Chondrocyte (in vitro differentiated cells): ENCODE measurements at places on chromosomes 11 and 22.

DNA sequence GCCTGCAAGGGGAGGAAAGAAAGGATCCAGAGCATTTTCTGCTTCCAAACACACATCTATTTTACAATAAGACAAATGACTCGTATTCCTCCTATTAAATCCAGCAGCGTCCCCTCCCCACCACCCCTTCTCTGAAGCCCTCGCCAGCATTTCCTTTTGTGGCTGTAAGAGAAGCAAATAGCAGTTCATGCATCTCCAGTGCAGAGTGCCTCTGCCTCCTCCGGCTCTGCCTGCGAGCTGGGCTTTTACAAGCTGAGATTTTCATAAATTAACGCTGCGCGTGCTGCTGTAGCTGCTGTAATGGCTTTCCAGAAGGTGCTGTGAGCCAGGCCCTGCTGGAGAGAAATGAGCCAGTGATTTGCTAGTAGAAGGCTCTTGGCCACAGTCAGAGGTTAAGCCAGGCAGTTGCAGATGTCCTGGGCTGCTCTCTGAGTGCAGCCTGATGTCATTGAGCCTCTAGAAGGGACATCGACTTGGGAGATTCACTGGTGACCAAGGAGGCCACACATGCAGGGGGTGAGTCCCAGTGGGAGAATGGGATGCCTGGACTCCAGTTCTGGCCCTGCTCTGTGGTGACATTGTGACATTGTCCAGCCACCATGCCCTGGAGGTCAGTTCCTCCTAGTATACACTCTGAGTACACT lies 134.5 kb upstream of the NAV2 start:
- no peak for DNase-seq

DNA sequence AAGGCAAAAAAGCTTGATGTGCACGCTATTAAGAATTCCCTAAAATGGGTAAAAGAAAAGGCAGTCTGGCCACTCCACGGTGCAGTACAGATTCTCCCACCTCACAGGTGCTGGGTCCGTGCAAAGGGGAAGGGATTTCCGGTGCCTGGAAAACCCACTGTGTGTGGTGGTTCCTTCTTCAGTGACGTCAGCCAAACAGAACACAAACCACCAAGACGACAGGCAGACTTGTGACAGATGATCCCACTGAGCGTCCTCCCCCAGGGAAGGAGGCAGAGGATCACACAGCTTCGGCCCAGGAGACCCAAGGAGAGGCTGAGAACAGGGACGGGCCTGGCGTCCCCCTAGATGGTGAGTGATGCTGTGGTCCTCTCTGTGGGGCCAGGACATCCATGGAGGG lies 18.6 kb downstream of the PHF21B start:
- DNase-seq: no peak

GRCh38 chr22:36860821-36861659 lies at the start of gene NCF4:
Gene NCF4, plus strand, starts transcription at chr22:36861006. Its CDS starts 166 bp downstream, at chr22:36861172.
- no peak for DNase-seq

GRCh38 chr11:122733318-122733717 lies 77.8 kb downstream of the UBASH3B start:
- DNase-seq: no peak

GRCh38 chr11:95102733-95103132 lies 13.1 kb downstream of the ENDOD1 start:
- DNase-seq: no peak

DNA sequence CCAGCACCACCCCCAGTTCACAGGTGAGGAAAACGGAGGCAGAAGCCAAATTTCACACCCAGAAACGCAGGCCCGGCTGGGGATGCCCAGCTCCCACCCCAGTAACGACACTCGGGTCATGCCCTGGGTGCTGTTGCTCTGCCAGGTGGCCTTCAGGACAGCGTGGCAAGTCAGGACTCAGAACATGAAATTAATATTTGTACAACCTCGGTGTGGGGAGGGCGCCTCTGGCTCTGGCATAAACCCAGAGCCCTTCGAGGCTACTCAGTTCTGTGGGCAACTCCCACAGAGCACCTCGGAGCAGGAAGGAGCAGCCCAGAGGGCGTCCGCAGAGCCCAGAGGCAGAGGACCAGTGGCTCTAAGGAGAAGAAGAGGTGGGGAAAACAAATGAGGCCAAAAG lies 71.6 kb downstream of the CELSR1 start:
- DNase-seq: no peak

DNA sequence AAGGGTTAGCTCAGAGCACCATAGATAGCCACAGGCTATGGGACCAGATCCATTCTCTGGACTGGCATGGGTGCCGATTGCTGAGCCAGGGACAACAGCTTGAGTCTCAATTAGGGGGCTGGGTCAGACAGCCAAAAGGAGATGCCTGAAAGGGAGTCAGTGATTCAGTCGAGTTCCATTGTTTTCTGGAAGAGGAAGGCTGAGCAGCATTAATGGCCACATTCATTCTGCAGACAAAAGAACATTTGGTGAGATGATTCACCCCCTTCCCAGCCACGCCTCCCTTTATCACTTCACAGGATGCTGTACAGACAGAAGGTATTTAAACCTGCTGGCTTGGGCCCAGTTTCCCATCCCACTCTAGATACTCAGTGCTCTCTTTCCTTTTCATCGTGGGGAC lies 131.9 kb downstream of the ADAMTS15 start:
- DNase-seq: no peak

GRCh38 chr11:130087294-130087926 lies 17.7 kb downstream of the APLP2 start:
- DNase-seq: no peak

GRCh38 chr11:78010304-78010703 lies 12.8 kb downstream of the KCTD14 start:
- DNase-seq: no peak

DNA sequence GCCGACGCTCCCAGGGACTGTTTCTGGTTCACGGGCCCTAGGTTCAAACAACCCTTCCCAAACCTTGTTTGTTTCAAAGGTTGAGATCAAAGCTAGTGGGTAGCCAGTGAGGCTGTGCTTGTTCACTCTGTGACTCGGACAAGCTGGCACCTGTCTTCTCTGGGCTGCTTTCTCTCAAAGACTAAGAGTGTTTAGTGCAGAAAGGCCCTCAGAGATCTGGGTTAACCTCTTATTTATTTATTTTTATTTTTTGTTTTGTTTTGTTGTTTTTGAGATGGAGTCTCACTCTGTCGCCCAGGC lies 13.0 kb upstream of the MALAT1 start:
- DNase-seq: no peak

DNA sequence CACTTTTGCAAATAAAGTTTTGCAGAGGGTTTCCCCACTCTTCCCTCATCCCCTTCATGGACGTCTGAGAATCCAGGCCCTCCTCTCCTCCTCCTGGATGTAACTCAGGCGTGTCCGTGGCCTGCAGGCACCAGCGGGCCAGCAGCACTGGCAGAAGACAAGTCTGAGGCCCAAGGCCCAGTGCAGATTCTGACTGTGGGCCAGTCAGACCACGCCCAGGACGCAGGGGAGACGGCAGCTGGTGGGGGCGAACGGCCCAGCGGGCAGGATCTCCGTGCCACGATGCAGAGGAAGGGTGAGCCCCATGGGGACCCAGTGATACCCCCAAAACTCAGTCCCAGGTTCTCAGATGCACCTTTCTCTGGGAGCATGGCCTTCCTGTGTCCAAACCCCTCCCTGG lies 14.4 kb downstream of the TUB start:
- DNase-seq: no peak

GRCh38 chr11:113417428-113417827 lies 29.8 kb downstream of the ANKK1 start:
- no peak for DNase-seq

GRCh38 chr11:69869311-69869939 lies 50.2 kb upstream of the FGF3 start:
- no peak for DNase-seq

- DNase-seq: no peak
These were observed 94.2 kb upstream of the TBCEL start for GRCh38 chr11:120929664-120930154.

DNA sequence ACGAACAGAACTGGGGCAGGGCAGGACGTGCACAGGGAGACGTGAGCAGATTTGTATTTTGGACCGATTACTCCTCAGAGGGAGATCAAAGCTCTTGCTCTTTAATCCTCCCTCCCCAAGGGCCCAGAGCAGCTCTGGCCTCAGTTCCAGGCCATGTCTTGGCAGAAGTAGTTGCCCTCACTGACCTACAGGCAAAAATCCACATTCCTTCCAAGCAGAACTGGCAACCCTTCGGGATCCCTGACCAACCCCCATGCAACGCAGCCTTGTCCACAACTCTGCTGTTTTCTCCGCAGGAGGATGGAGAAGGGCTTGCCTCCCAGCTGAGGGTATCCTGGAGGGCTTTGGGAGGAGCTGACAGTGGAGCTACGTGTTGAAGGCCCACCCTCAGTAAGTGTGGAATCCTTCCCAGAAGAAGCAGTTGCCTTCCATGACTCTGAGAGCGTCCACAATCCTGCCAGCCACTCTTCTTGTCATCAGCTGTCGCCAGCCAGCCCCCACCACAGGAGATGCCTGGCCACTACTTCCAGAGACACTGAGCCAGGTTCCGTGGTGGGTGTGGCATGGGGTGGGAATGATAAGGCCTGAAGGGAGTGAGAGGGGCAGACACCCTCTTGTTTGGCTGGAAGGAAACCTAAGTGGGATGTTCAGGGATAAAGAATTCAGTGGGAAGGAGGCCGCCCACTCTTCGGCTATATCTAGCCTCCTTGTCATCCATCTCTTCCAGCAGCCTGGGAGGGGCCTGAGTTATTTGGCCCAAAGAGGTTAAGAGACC lies 68.1 kb downstream of the PDE2A start:
- DNase-seq: no peak

GRCh38 chr22:31155422-31155821 lies 4.6 kb upstream of the RNF185 start:
- no peak for DNase-seq

GRCh38 chr22:42641801-42642413 lies 1.5 kb upstream of the ATP5MGL start:
- DNase-seq: no peak

- no peak for DNase-seq
These were observed 1.3 kb downstream of the C22orf31 start for GRCh38 chr22:29060251-29060869.

GRCh38 chr11:62501432-62501891 lies 45.1 kb downstream of the AHNAK start:
- no peak for DNase-seq

- no peak for DNase-seq
These were observed 32.4 kb upstream of the MYH9 start for GRCh38 chr22:36419912-36420882.

- no peak for DNase-seq
These were observed 34.3 kb upstream of the CSTF3 start for GRCh38 chr11:33195462-33196173.

GRCh38 chr11:78620159-78620558 lies 45.5 kb upstream of the NARS2 start:
- DNase-seq: no peak

DNA sequence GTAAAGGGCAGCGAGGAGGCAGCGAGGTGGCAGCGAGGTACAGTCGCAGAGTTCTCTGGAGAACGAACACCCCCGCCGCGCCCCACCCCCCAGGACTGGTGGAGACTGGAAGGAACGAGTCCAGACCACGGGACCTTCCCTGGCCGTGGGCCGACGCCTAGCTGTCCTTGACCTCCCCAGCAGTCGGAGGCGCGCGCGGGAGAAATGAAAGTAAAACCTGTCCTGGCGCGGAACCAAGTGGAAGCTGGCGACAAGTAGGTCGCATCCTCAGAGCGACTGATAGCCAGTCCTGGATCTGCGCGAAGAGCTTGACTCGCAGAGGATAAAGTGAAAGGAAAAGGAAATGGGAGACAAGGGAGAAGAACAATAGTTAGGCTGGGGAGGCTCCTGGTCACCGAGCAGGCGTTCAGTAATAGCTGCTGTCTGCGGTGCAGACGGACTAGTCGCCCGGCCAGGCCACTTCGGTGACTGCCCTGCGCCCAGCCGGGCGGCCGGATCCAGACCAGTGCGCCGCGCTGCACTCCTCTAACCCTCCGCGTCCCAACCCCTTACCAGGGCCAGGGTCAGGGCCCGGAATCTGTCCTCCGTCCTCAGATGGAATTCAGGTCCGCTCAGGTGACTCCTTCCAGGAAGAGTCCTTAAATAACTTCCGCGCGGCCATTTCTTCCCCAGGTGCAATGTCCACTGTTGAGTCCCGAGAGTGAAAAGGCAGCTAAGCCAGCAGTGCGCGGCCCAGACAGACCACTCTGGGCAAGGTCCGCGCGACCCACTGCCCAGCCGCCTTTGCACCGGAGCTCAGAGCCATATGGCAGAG lies 1.9 kb upstream of the ADM start:
- no peak for DNase-seq

DNA sequence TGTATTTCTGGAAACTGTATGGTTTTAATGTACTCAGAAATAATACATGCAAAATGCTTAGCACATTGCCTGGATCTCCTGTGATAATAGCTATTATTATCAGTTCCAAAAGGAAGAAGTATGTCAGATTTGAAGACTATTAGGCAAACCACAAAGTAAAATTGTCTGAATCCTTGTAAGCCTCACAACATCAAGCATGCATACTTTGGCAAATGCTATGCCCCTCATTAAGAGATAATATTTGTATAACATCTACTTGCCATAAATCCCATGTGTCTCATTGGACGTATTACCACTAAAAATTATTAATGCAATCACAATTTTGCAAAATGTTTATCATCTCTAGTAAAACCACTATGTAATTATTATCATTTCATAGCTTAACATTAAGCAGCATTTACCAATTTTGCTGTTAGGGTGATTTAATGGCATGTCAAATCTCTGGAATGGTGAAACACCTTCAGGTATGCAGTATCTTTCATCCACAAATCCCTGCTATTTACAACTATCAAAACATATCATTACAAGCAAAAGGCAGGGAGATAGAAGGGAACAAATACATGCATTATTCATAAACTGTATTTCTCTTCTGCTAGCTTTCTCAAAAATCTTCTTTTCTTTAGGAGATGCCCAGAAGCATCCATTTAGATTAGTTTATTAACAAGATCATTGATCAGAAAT lies 974.6 kb upstream of the RAG2 start:
- DNase-seq: no peak

- no peak for DNase-seq
These were observed 14.5 kb downstream of the HTR3A start for GRCh38 chr11:113989381-113989780.

DNA sequence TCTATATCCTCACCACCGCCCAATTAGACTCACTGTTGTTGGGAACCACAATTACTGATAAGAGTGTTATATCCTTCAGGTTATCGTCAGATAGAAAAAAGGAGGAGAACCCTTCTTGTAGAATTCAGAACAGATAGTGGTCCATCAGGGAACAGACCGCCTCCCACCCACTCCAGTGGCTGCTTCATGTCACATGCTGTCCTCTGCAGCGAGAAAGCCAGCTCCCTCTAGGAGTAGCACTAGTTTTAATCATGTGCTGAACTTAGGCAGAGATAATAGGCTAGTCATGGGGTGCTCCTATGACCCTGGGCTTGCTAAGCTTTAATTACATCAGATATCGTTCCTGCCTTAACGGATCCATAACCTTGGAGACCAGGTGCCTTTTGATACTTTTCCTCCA lies 51.5 kb upstream of the RAB1B start:
- DNase-seq: peak; percentile 12

- no peak for DNase-seq
These were observed 14.3 kb upstream of the ACCSL start for GRCh38 chr11:44033411-44033850.

- no peak for DNase-seq
These were observed 228.3 kb downstream of the MIAT start for GRCh38 chr22:26885441-26886261.
